ENCODE measurements at places on chromosomes 1 and 21.
A peak's percentile ranks its signal among the peaks of the same experiment; 100 is the strongest.

GRCh38 chr1:212162635-212163034, 122.6 kb upstream of the PPP2R5A start:
- no peak for DNase-seq

DNA sequence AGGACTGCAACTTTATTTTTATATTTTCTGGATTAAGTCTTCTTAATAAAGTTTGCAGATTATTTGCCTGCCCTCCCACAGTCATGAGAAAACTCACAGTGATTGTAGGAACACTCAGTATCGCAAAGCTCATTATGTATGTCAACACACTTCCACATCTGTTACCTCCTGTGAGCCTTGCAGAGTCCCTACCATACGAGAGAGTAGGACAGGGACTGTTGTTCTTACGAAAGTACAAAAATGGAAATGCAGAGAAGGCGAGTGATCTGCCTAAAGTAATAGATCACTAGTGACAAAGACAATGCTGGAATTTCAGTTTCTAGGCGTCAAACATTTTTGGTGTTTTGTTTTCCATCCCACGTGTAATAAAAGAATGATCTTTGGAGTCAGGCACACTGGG, 131.7 kb downstream of the SYT2 start:
- DNase-seq: no peak

DNA sequence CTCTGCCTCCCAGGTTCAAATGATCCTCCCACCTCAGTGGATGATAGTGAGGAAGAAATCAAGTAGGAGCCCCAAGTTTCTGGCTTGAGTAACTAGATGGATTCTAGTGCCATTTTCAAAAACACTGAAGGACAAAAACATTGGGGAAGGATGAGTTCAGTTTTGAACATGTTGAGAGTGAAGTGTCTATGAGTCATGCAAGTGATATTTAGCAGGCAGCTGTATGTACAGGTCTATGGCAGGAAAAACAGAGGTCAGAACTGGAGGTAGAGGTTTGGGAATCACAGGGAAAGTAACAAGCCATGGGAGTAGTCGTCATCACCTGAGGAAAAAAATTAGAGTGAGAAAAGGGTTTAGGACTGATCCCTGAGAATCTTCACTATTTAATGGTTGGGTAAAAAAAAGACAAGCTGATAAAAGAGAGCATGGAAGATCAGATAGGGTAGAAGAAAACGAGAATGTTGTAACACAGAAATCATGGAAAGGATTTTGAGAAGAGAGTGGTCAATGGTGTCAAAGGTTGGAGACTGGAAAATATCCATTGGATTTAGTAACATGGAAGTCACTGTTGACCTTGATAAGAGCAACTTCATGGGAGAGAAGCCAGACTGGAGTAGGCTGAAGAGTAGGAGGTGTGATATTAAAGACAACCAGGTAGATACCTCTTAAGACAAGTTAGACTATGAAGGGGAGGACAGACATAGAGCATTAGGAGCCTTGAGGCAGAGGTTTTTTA, 53.1 kb downstream of the DIPK1A start:
- DNase-seq: no peak

DNA sequence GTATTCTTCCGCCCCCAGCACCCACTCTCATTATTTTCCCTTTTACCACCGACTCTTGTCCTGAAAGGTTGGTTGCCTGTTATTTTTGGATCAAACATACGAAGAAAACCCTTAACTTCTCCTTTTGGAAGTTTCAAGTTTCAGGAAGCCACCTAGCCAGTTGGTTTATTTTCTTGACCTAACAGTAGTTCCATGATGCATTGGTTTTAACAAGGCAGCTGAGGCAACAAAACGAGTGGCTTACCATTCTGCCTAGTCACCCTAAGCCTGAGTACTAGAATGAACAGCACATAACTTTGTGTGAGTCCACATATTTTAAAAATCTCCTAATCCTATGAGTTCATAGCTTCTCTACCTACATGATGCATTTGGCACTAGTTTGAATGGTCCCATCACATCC, 28.9 kb downstream of the OLFM3 start:
- no peak for DNase-seq

DNA sequence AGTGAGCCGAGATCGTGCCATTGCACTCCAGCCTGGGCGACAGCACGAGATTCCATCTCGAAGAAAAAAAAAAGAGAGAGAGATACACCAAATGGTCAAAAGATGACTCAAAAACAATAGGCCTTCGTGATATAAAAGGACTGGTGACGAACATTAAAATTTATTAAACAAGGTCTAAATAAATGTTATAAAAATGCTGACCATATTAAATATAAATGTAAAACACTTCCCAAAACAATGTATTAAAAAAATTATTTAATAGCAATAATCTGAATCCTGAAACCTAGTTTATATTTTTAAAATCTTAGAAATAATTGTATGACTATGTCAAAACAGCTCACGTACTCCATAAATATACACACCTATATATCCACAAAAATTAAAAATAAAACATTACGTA, 247.6 kb downstream of the SETD4 start:
- no peak for DNase-seq

DNA sequence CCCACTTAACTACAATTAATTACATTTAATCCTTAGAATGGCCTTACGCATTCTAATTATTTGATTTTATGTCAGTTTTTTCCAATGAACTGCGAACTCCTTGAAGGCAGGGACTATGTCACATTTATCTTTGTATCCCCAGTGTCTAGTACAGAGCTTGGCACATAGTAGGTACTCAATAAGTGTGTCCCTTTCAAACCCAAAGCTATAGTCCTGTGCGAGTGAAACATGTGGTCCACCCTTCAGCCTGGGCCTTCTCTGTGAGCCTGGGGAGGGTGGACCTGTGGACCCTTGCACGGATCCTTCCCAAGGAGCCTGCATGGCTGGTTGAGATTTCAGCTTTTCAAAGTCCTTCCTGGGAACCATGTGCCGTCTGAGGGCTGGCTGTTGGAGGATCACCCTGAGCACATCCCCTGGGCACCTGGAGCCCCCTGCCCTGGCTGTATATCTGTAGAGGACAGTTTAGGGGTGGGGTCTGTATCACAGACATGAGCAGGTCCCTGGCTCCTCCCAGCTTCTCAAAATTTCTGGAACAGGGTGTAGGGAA, 103.1 kb downstream of the IER5 start:
- DNase-seq: no peak

- DNase-seq: no peak
Observed at GRCh38 chr1:56676571-56677035, 31.5 kb downstream of the PRKAA2 start.

DNA sequence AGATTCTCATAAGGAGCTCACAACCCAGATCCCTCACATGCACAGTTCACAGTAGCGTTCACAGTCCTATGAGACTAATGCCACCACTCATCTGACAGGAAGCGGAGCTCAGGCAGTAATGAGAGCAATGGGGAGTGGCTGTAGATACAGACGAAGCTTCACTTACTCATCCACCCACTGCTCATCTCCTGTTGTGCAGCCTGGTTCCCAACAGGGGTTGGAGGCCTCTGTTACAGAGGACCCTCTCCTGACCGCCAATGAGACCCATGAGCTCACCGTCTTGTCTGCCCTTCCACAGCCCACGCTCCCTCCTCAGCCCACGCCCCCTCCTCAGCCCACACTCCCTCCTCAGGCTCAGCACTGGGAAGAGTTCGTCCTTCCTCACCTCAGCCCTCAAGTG, 39.6 kb downstream of the RSPH1 start:
- DNase-seq: no peak

GRCh38 chr1:75170981-75171380, 36.8 kb downstream of the LHX8 start:
- no peak for DNase-seq

- DNase-seq: no peak
Observed at GRCh38 chr1:164704954-164705353, 146.0 kb downstream of the PBX1 start.

DNA sequence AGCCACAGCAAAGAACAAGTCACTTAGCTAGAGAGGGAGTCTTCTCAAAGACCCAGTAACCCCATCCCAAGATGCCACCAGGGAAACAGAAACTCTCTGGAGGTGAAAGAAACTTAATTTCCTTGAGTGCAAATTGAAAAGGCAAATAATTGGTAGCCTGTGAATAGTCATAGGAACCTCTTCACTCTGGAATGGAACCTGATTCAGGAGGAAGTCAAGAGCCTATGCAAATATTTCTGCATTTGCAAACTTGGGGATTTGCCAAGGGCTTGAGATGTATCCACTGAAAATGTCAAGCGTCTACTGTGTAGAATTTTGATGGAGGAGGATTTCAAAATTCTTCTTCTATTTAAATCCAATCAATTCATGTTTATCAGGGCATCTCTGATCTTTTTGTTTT, 5.7 kb downstream of the HIVEP3 start:
- no peak for DNase-seq

DNA sequence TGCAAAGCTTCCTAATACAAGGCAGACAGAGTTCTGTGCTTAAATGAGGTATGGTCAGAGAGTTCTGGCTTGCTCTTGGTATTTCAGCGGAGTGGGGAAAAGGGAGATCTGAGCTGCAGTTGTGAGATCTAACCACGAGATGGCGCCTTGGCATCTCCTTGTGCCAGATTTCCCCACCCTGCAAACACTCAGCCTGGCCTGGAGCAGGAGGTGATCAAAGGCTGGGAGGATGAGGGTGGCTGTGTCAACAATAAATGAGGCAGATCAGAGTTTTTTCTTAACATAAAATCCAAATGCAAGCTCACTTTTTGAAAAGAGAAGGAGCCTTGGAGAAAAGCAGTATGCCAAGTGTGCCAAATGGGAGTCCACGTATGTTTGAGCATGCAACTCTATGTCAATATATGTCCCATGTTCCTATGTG, 4.1 kb upstream of the TFAP2E start:
- peak; percentile 83 for DNase-seq

- no peak for DNase-seq
Observed at GRCh38 chr1:187471555-187471954, 642.8 kb downstream of the PLA2G4A start.

- no peak for DNase-seq
Observed at GRCh38 chr1:241470908-241471590, 48.5 kb downstream of the FH start.

- no peak for DNase-seq
Observed at GRCh38 chr1:1125945-1126344, 10.1 kb upstream of the C1orf159 start.

DNA sequence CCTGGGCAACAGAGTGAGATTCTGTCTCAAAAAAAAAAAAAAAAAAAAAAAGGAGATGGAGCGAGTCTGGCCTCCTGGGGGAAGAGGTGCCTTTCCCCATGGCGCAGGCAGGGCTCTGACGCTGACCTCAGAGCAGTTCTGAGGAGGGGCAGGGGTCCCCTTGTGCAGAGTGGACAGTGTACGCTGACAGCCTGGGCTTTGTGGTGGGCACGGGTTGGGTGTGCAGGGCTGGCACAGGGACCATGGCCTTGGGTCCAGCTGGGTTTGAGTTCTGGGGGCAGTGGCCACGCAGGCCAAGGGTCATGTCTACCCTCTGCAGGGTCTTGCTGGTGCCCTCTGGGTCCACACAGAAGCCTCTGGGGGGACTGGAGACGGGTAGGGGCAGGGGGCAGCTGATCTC, 260.1 kb upstream of the C1orf174 start:
- no peak for DNase-seq

DNA sequence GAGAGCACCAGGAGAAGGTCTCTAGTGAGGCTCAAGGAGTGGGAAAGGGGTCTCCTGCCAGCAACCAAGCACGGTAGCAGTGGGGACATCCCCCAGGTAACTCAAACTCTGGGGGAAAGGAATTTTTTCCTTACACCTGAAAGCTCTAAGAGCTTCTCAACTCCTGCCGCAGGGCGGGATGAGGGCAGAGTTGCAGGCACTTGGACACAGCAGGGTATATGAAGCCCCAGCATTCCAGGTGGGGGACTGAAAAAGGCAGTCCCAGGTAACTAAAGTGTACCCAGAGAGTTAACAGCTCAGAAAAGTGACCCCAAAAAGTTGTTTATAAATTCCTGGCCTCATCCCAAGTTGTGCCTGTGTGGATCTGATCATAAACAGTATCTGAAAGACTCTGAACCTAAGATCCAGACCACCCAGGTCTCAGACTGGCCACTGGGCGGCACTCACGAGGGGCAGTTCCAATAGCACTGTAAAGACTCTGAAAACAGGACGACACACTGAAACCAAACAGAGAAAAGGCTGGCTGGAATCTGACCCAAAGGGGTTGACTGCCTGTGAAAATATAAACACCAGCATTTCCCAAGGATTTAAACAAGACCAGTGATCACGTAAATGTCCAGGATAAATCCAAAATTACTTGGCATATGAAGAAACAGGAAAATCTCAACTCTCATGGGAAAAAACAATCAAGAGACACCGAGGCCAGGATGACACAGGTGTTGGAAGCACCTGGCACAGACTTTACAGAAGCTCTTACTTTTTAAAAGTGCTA, 47.5 kb downstream of the HSF2BP start:
- DNase-seq: peak; percentile 26

DNA sequence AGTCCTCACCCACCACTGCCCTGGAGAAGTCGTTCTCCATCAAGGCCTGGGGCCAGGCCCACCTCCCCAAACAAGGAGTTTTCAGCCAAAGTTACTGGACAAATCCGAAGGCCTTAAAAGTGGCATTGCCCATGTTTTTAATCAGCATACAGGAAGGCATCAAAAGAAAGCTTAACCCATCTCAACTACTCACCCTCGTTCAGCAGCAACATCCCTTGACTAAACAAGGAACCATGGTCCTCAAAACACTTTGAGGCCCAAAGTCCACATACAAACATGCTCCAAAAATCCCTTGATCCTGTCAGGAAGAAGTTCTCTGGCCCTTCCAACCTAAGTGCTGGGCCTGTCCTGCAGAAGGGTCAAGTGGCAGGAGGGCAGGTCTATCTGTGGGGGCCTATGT, 1.6 kb downstream of the CAPZB start:
- DNase-seq: no peak

DNA sequence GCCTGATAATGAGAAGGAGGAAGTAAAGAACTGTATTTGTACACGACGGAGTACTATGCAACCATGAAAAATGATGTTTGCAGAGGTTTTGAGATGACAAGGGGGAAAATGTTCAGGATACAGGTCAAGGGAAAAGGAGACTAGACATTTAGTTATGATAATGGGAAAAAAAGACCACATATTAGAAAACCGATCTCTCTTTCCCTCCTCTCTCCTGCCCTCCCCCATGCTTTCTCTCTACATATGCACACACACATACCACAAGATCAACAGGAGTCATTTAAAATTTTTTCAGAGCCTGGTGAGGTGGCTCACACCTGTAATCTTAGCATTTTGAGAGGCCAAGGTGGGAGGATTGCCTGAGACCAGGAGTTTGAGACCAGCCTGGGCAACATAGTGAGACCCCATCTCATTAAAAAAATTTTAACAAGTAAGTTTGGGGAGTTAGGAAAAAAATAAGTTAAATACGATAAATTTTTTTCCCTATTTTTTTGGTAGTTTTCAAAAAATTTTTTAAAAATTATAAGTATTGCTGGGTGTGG, 44.5 kb downstream of the ECE1 start:
- DNase-seq: no peak

- DNase-seq: no peak
Observed at GRCh38 chr1:18091660-18092446, 15.7 kb upstream of the IGSF21 start.

- DNase-seq: no peak
Observed at GRCh38 chr1:163826500-163826899, 504.7 kb downstream of the NUF2 start.
